ENCODE measurements at places on chromosomes 7 and 10. TPM values are rescaled to one million over a fixed set of nuclear protein-coding genes. Genes with fewer than 3 reads are reported as not detected.

FAM180A gene
- total RNA-seq = 2.6 TPM

NKX1-2 gene
- not detected for total RNA-seq

FOXP2 gene
- total RNA-seq = 0.64 TPM

ITPRID1 gene
- not detected for total RNA-seq

ZNF727 gene
- not detected for total RNA-seq

PHYHIPL gene
- not detected for total RNA-seq

CYP3A4 gene
- 0.11 TPM for total RNA-seq

ZNF804B gene
- not detected for total RNA-seq

CPA5 gene
- total RNA-seq = 0.21 TPM

RAPGEF5 gene
- total RNA-seq = 0.24 TPM

SFRP4 gene
- total RNA-seq = 5.9 TPM

GLI3 gene
- 3.7 TPM for total RNA-seq

All from myocyte (in vitro differentiated cells).